Mesothelial cell of epicardium (in vitro differentiated cells): ENCODE measurements at places on chromosomes 6 and 20. TPM values are rescaled to one million over a fixed set of nuclear protein-coding genes. Genes with fewer than 3 reads are reported as not detected.

DNA sequence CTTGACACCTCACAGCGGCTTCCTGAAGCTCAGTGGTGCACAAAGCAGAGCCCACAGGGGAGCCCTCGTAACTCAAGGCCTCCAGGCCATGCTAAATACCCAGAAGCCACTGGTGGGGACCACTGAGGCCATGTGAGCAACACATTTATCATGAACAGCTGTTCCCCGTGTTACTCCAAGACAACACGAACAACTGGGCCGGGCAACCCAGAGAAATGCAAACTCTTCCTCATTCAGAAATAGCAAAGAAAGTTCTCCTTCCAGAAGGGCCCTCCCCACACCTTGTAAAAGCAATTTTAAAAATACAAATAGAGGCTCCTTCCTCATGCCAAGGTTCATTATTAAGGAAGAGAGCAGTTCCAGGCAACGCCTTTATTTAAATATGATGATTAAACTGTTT lies 36.3 kb upstream of the SLCO4A1 start:
- DNase-seq: no peak

DNA sequence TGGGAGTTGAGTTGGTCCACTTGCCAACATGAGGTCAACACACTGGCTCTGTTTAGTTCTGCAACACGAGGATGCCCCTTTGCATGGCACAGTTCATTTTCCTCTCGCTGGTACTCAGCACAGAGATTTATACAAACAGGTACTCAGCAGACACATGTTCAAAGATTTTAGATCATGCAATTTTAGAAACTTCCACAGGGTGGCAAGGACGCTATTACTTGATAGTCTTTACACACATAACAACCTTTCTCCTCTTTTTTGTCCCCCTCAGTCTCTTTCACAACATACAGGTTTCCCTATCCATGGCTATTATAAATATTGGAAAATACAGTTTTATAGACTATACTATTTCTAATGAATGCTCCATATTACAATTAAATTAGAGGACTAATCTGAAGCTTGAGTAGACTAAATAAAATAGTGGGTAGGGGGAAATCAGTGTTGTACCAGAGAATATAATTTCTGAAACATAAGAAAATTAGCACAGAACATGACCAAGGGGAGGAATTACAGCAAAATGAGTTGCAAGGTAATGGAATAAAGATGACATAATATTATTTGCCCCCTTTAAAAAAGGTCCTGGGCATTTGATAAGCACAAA lies 331.8 kb upstream of the BTBD3 start:
- DNase-seq: no peak

- DNase-seq: no peak
Measured at GRCh38 chr6:1040393-1040792, 271.5 kb upstream of the FOXQ1 start.

- no peak for DNase-seq
Measured at GRCh38 chr20:34970193-34970840, 14.6 kb downstream of the MYH7B start.

DSP gene
- total RNA-seq: 163 to 172 TPM (median 171 TPM) in 3 replicates

MOCS1 gene
- 3.3 to 4.1 TPM (median 3.8 TPM) in 3 replicates for total RNA-seq
